ENCODE measurements at places on chromosomes 1 and 21. TPM values are rescaled to one million over a fixed set of nuclear protein-coding genes. Genes with fewer than 3 reads are reported as not detected.

Gene OSCP1
- 12.4 TPM for total RNA-seq

DNA sequence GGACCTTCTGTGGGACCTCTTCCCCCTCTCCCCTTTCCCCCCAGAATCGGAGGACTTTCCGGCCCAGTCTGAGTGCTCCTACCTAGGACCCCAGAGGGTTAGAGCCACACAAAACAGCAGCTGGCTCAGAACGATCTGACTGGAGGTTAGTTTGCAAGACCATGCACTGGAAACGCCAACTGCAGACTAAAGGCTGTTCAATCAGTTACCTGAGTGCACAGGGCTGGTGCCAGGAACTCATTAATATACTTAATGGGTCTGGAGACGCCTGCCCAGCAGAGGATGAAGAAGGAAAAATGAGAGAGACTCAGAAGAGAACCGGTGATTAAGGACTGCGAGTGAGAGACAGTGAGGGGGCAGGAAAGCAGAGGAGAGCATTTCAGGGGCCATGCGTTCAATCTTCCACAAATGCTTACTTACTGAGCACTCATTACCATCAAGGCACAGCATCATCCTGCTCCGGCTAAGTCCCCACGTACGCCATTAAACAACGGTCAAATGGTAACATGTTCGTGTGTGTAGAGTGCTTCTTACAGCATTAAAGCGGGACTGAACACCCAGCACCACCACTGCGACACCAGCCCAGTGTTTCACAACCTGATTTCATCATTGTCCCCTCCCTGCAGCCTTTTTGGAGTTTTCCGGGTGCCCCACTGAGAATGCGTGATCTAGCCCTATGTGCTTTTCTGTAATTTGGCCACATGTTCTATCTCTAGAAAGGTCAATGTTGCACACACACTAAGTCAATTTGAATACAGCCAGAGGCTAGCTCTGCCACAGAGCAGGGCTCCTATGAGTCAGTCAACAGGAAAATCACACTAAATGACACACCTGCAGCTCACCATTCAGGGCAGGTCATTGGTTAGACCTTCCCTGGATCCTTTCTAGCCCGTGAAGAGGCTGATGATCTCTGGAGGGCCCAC lies 7.6 kb downstream of the ENO1 start:
- no peak for DNase-seq

Gene VTCN1
- total RNA-seq: not detected

- DNase-seq: no peak
Observed at GRCh38 chr1:50129201-50129600, 20.5 kb downstream of the ELAVL4 start.

- DNase-seq: peak; percentile 62
Observed at GRCh38 chr1:43853161-43853921, 80.3 kb upstream of the ARTN start.

DNA sequence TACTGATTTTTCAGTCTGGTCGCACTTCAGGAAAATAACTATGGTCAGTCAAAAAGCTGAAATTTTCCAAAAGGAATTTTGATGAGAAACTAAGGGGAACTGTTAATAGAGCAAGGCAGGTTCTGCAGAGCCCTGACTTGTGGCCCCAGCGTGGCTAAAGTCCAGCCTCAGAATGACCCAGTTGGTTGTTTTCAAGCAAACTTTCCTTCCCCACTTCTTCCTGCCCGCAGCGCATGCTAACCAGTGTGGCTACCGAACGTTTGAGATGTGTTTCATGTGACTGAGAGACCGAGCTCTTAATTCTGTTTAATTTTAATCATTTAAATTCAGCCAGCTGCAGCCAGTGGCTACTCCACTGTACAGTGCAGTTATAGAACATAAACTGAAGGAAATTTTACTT lies 6.2 kb upstream of the IL10RB start:
- no peak for DNase-seq

GRCh38 chr1:231200388-231201031 lies 38.7 kb downstream of the TRIM67 start:
- no peak for DNase-seq

DNA sequence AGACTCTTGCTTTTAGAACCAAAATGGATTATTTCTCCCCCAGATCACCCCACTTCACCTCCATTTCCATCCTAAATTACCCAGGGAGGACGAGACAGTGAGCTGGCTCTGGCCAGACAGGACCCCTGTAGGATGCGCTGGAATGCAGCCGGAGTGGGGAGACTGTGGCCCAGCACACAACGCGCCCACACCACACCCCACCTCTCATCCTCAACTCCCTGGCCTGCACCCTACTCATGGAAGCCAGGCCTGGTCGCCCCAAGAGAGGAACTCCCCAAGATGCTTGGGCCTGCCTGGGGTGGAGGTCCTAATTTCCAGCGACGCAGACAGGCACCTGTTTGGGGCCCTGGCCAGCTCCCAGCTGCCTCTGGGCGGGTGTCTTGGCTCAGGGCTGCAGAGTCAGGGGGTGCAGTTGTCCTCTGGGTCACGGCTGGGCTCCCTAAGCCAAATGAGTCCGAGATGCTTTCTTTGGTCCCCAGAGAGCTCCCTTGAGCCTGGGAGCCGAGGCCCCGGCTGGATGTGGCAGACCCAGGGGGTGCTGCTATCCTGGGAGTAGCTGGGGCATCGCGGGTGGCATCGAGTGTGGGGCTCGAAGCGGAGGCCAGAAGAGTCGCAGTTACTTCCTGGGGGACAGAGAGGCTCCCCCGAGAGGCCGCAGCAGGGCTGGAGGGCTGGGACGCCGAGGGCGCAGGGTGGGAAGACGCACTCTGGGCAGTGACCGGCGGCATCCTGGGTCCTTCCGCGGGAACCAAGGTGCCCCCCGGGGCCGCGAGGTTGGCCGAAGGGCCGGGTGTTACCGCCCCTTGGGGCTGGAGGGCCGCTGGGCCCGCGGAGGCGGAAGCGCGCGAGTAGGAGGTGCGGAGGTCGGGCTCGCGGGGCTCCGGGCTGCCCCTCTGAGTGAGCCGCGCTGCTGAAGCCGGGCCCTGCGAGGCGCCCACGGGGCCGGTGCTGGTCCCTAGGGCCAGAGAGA lies 10.4 kb downstream of the CLEC20A start:
- no peak for DNase-seq

Gene EYA3
- total RNA-seq: 21.9 TPM

Gene OR14K1
- not detected for total RNA-seq

GRCh38 chr1:230316864-230317745 lies 109.0 kb downstream of the PGBD5 start:
- DNase-seq: no peak

Gene RNU5D-1
- not detected for total RNA-seq

GRCh38 chr1:116497656-116498055 lies 73.2 kb downstream of the CD58 start:
- DNase-seq: peak; percentile 70

- no peak for DNase-seq
Observed at GRCh38 chr1:53583021-53583867, 124.0 kb downstream of the DMRTB1 start.

- peak; percentile 37 for DNase-seq
Observed at GRCh38 chr1:244027491-244028145, 23.5 kb upstream of the ZBTB18 start.

DNA sequence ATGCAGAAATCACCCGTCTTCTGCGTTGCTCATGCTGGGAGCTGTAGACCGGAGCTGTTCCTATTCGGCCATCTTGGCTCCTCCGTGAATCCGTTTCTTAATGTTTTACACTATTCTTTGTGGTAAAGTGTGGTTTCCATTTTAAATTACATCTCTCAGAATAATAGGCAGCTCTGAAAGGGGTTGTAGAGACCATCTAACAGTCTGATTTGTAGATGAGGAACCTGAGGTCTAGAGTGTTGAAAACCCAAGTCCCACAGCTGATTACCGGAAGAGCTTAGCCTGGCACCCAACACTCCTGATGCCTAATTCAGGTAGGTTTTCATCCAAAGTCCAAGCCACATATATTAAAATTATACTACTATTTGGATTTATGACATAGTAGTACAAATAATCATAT lies 144.0 kb downstream of the LEPR start:
- DNase-seq: no peak

Gene ITGB2
- total RNA-seq: 370 TPM
